ENCODE measurements at places on chromosomes 12 and 14.

DNA sequence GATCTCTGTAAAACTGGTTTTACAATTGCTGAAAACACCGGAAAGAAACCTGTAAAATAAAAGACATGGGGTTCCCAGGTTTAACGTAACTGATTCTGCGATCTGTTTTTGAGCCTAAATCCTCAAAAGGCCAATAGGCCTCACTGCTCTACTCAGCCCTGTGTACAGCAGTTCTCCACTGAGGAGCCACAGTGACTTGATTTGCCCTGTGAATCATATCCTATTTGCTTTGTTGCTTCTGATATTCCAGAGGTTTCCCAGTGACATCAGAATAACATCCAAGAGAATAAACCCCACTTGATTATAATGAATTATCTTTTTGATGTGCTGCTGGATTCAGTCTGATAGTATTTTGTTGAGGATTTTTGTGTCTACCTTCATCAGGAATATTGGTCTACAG is 27.5 kb downstream of the MDM1 start:
- no peak for DNase-seq

- DNase-seq: peak; percentile 15
These were observed 92.2 kb upstream of the ATF7IP start for GRCh38 chr12:14272956-14273912.

- DNase-seq: no peak
These were observed 3.9 kb upstream of the KRT79 start for GRCh38 chr12:52837781-52838608.

- no peak for DNase-seq
These were observed 96.1 kb upstream of the ANO4 start for GRCh38 chr12:100698518-100698917.

GRCh38 chr14:74134484-74134883 is 49.7 kb downstream of the LIN52 start:
- DNase-seq: no peak

GRCh38 chr14:33475623-33476022 is 475.3 kb downstream of the EGLN3 start:
- peak; percentile 70 for DNase-seq

DNA sequence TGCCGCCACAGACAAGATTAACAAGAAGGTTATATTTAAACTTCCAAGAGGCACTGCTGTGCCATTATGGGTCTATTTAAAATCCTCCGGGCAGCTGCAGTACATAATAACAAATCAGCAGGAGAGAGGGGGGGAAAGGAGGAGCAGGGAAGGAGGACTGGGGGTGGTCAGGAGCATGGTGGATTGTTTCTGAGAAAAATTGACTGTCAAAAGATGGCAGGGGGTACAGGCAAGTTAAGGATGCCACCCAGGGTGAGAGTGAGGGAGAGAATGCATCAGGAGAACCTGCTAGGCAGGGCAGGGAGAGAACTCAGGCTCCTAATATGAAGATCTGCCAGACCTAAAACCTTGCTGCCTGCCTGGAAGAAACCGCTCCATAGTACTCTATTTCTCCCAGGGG is 181.8 kb downstream of the GRIN2B start:
- DNase-seq: no peak

- DNase-seq: no peak
These were observed 14.4 kb downstream of the FGD6 start for GRCh38 chr12:95202691-95203486.

DNA sequence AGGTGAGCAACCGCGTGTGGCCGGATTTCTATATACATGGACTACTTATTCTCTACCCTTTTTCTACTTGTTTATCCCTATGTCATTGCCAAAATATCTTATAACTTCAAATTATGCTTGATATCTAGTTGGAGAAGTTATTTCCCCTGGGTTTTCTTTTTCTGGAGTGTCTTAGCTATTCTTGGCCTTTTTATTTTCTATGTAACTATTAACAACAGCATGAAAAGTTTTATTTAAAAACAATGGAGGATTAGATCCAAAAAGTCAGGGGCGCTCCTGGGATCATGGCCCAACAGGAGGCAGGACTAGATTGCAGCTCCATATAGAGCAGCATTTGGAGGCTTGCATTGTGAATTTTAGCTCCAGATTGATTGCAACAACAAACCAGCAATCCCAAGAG is 8.6 kb upstream of the STRAP start:
- DNase-seq: no peak

DNA sequence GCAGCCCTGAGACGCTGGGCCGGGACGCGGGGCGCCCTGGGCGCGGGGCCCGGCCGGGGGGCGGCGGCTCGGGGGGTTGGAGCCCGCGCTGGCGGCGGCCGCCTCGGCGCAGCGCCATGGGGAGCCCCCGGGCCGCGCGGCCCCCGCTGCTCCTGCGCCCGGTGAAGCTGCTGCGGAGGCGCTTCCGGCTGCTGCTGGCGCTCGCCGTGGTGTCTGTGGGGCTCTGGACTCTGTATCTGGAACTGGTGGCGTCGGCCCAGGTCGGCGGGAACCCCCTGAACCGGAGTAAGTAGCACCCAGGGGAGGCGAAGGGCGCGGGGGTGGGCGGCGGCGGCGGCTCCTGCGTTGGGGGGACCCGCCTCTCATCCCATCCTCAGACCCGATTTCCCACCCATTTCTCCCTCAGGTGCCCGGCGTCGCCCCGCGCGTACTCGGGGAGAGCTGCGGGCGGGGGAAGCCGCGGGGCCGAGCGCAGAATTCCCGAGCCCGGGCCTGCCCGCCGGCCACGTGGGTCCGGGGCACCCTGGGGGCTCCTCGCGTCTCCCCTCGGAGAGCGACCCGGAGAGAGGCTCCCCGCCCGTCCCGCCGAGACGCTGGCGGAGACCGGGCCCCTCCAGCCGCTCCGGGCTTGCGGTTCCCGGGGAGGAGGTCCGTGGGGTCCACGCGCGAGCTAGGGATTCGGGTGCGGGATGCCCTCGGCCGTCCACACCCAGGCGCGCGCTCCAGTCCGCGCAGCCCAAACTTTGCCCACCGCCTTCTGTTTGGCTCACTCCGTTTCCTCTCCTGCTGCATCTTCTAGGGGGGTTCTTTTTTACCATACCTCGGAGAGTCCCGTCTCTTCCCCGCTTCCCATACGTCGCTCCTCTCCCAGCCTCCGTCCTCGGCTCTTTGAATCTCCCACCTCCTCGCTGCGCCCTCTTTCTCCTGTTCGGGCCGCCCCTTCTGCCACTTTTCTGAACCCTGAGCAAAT is 807 bp downstream of the B4GALNT3 start:
- no peak for DNase-seq

GRCh38 chr14:93987815-93988476 is 9.2 kb upstream of the CCDC197 start:
- no peak for DNase-seq

- peak; percentile 76 for DNase-seq
These were observed 38.2 kb upstream of the STAB2 start for GRCh38 chr12:103548622-103549601.

DNA sequence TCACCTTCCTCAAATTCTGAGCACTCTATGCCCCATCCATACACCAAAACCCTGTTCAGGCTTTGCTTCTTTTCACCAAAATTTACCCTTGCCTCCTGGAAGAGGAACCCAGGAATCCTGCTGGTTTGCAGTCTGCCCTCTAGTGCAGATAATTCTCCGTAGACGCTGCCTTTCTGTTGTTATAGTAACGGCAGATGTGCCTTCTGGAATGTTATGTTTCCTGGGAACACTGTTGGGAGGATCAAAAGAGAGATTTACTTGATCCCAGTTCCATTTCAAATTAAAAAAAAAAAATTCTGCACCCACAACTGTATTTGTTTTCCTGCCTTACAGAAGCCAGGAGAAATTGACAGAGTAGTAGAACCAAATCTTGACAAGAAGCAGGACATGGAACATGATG is 104.2 kb upstream of the RMST start:
- DNase-seq: no peak

- DNase-seq: no peak
These were observed 57.0 kb upstream of the CNTN1 start for GRCh38 chr12:40635141-40635731.

- no peak for DNase-seq
These were observed 1.3 kb upstream of the ATP5MC2 start for GRCh38 chr12:53677016-53677799.

GRCh38 chr12:120835304-120835612 is 68.9 kb downstream of the SPPL3 start:
- DNase-seq: no peak

- no peak for DNase-seq
These were observed 27.6 kb downstream of the HELB start for GRCh38 chr12:66329941-66330340.

DNA sequence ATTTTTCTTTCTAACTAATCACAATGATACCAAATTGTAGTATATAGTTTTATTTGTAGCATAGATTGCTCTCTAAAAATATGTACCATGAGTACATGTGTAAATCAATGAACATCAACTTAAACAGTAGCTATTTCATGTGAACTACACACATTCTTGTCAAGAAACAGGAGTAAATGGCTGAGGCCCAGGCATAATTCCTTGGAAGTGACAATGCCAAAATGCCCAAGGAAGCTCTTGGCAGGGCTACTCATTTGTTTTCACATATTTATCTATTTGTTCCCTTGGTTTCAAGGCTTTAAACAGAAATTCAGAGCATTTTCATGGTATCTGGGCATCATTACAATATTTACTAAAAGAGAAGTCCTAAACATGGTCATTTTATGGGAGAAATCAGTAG is 165.7 kb downstream of the SLC16A7 start:
- DNase-seq: no peak

- no peak for DNase-seq
These were observed 26.8 kb upstream of the APOF start for GRCh38 chr12:56389412-56389811.

- no peak for DNase-seq
These were observed 9.1 kb upstream of the EMP1 start for GRCh38 chr12:13187399-13187798.

DNA sequence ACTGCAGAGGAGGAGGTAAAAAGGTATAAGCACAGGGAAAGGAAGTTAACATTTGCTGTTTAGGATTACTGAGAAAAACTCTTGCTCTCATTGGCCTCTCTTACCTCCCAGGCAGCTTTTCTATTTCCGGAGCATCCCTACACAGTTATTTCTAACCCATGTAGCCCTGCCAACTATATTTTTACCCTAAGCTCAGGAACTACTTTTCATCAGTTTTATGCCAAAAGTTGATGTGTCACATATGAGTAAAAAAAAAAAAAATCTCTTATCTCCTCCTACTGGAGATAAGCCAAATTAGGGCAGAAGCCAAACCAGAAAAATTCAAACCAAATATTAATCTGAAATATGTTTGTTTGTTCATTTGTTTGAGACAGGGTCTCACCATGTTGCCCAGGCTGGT is 34.4 kb upstream of the PSMA6 start:
- DNase-seq: no peak

GRCh38 chr12:48105321-48105866 is 485 bp downstream of the SENP1 start:
- no peak for DNase-seq

- no peak for DNase-seq
These were observed 3.1 kb upstream of the CDCA4 start for GRCh38 chr14:105023791-105024480.

GRCh38 chr12:92764831-92765230 is 62.0 kb downstream of the PLEKHG7 start:
- DNase-seq: no peak

GRCh38 chr12:120847814-120848213 is 56.3 kb downstream of the SPPL3 start:
- DNase-seq: no peak

GRCh38 chr12:99852666-99853065 is 132.1 kb downstream of the ANKS1B start:
- no peak for DNase-seq

GRCh38 chr12:2690348-2691005 is 104.3 kb upstream of the FKBP4 start:
- no peak for DNase-seq

- DNase-seq: no peak
These were observed 274.3 kb downstream of the BCL11B start for GRCh38 chr14:98997526-98998205.

GRCh38 chr14:52106840-52107239 is 38.0 kb upstream of the NID2 start:
- no peak for DNase-seq

- DNase-seq: no peak
These were observed 33.6 kb downstream of the TEP1 start for GRCh38 chr14:20379743-20380142.

GRCh38 chr14:74893614-74894091 is 11.9 kb downstream of the DLST start:
- no peak for DNase-seq

DNA sequence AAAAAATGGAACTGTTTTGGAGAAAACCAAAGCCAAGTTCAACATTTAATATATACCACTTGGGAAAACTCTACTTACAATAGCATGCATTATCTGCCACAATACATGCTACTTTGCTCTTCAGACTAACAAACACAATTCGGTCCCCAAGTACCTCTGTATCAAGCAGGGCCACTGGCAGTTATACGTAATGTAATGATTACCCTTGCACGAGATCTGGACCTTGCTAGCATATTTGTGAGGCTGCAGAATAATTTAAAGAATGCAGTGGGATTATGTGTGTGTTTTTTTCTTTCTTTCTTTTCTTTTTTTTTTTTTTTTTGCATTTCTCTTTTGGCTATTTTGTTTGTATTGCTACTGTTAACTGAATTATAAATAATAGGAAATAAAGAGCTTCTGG is 22.8 kb upstream of the PYGL start:
- no peak for DNase-seq

- no peak for DNase-seq
These were observed 341.2 kb downstream of the SNAPC1 start for GRCh38 chr14:62103464-62103863.

DNA sequence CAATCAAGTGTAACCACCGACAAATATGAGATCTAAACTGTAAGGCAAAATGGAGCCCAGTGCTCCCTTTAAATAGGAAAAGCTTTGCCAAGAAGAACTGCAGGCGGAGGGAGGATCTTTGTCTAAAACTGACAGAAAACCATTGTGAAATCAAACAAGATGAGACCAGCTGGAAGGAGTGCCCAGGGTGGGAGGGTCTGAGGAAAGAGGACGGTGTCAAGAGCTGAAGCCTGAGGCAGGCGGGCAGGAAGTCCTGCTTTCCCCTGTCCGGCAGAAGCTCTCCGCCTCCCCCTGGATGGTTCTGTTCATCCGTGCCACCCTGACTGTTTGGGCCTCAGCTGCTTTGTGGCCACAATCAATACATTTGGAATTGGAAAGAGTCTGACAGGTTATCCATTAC is 37.5 kb downstream of the CDC42BPB start:
- DNase-seq: no peak

Data from NCI-H2107 (cell line).